ENCODE measurements at places on chromosomes 12 and 14.

DNA sequence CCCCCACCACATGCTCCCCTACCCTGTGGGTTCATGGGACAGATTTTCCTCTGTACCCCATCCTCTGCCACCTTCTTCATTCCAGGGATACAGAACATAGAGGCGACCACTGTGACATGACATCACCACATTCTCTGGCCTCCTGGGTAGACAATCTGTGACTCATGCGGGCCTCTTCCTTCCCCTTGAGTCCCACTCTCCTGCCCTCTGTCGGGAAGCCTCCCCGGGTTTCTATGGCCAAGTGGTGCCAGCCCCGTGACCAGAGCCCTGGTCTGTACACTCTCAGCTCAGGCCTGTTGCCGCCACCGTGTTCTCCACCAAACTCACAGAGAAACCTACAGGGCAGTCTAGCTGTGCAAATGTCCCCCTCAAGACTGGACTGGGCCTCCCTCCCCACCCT, 8.0 kb downstream of the CLMN start:
- peak; percentile 8 for DNase-seq

- DNase-seq = no peak
These were observed 179.6 kb downstream of the TMTC2 start for GRCh38 chr12:82866227-82866775.

- DNase-seq = peak; percentile 47
These were observed 65.3 kb downstream of the IFT43 start for GRCh38 chr14:76050797-76051392.

DNA sequence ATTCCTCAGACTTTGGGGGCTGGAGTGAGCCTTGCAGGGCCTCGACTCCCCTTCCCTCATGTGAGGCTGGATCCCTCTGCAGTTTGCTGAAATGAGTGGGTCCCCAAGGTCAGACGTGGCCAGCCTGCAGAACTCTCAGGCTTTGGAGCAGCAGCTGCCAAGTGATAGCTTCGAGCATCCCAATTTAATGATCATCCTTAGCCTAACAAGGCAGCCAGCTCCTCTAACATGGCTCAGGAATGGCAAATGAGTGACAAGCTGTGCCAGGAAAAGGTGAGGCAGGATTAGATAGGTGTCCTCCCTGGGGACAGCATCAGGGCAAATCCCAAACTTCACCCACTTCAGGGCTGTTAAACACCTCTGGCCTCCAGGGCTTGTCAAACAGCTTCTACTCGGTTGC, 130.7 kb upstream of the PWP1 start:
- DNase-seq = no peak

GRCh38 chr12:2411616-2412304, 359.0 kb downstream of the CACNA1C start:
- DNase-seq = no peak

DNA sequence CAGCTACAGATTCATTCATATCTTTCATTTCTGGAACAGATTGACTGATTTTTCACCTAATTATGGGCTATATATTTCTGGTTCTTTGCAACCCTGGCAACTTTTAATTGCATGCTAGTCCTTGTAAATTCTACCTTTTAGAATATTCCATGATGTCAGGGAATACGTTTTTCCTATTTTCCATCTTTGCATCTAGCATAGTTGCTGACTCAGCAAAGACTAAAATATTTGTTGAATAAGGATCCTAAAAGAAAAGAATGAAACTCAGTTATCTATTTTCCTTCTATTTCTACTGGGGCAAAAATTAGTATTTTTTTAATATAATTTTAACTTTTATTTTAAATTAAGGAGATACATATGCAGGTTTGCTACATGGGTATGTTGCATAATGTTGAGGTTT, 438.3 kb downstream of the GXYLT1 start:
- no peak for DNase-seq

GRCh38 chr12:109110988-109111495, 5.3 kb upstream of the ACACB start:
- DNase-seq = peak; percentile 87

DNA sequence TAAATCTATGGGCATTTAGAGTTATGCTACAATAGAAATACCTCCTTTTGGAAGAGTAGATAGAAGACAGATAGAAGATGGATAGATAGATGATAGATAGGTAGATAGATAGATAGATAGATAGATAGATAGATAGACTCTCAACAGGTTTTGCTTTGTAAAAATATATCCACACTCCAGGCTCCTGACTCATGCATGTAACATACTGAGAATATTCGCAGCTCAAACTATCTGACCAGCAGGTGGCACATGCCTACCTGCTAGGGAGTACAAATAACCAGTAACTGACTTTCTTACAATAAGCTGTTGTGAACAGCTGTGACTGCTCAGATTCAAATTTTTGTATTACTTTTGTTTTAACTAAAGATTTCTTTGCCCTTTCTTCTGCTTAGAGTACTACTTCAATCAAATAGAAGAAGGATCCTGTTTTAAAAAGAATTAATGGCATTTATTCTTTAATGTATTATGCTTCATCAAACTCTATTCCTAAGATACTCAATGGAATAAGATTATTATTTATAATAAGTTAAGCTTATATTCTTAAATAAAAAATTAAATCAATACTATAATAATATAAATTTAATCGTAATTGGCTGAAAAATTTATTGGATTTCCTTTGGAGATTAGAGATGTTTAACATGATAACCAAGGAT, 15.8 kb upstream of the CPNE8 start:
- DNase-seq = peak; percentile 52

GRCh38 chr12:31234955-31235867, 90.7 kb downstream of the SINHCAF start:
- DNase-seq = peak; percentile 50

DNA sequence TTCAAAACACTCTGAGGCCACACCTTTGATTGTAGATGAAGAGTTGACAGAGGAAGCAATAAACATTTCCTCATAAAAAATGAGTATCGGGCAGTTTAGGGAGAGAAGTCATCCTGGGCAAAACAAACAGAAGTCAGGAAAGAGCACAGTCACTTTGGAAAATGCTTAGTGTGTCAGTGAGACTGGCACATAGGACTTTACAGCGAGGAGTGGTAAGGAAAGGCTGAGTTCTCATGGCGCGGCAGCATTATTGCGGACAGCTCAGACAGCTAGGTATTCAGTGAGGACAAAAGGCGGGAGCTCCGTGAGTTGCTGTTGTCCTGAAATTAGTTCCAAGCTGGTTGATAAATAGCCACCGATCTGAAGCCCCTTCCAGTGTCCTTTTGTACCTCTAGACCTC, 229.9 kb downstream of the SNAPC1 start:
- no peak for DNase-seq

- DNase-seq = peak; percentile 48
These were observed 22.7 kb downstream of the CLMN start for GRCh38 chr14:95296966-95297365.

DNA sequence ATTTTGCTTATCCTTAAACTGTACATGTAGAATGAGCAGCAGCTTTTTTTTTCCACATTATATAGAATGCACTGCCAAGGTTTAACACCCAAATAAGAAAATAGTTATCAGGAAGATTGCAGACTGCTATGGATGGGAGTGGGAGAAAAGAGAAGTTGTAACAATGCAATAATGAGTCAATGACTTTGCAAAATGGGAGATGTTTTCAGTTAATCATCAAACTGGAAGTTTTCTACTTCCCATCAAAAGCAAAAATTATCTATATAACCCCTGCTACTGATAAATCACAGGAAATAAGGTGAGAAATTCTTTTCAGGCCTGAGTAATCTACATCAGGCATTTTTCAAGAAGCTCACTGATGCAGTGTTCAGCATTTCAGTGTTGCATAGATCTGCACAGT, 309.1 kb downstream of the GXYLT1 start:
- DNase-seq = no peak

GRCh38 chr12:130761537-130762318, 45.6 kb upstream of the RIMBP2 start:
- DNase-seq = peak; percentile 59

DNA sequence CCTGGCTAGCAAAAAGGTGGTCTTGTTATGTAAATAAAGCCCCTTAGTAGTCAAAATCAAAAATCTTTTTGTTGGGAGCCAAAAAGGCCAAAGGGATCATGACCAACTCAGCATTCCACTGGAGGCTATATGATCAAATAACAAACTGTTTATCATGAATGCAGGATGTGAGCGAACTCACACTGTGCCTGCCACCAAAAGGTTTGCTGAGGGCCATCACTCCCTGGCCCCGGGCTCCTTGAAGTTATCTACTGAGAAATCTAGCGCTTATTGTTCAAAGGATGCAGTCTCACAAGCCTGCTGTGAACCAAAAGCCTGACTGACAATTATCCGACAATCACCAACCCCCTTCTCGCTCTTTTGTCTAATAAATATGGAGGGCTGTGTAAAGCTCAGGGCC, 107.2 kb upstream of the DDHD1 start:
- DNase-seq = no peak

DNA sequence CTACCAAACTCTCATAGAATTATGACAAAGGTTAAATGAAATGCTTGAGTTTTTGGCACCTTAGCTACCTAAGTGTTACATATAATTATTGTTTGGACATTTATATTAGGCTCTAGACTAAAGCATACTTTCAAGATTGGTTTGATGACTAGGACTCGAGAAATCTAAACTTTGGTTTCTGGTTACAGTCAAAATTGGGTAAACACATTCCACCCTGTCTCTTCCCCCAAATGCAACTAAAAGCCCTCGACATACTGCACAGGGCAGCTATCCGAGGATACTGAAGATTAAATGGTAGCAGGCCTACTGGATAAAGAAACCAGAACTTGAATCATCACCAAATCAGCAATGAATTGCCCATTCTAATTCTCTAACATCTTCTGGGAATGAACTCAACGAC, 369.1 kb downstream of the PRKD1 start:
- no peak for DNase-seq

DNA sequence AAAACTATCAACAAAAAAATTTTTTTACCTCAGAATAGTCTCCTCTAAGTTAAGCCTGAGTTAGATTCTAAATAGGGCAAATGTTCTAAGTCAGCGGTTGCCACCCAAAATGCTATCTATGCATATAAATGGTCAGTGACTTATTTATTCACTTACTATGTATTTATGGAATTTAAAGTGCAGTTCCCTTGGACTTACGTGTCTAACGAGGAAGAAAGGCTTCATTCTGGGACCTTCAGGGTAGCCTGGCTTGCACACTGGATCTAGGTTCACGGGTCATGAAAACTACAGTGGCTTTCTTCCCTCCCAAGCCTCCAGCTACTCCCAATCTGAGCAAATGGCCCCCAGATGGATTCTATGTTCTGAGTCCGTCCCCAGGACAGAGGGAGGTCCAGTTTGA, 77.1 kb downstream of the ARF6 start:
- no peak for DNase-seq

GRCh38 chr12:68587448-68587873, 23.2 kb upstream of the RAP1B start:
- no peak for DNase-seq

DNA sequence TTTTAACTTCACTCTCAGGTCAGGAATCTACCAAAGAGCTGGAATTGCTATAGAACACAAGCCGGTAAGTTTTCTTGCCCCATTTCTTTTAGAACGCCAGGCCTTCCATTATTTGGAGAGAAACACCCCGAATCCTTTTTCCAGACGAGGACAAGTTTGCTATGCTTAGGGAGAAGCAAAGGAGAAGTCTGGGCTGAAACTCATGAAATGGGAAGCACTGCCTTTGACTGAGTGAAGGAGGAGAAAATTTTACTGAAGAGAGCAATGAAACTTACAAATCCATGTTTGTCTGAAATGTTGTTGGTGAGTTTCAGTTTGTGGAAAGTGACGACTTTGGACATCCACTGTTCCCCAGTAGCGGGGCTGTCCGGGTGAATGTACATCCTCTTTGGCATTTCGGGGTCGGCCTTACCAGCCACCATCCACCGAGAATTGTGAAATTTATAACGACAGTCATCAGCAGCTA, 3.3 kb downstream of the TBX3 start:
- DNase-seq = no peak

DNA sequence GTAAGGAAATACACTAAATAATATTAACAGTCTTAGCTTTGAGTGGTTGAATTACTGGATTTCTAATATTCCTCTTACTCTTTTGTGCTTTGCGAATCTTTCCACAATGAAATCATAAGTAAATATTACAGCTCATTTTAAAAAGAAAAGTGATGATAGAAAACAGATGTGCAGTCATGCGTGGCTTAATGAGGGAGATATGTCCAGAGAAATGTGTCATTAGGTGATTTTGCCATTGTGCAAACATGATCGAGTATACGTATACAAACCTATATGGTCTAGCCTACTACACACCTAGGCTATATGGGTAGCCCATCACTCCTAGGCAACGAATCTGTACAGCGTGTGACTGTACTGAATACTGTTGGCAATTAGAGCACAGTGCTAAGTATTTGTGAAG, 59.3 kb downstream of the SLC15A5 start:
- no peak for DNase-seq

DNA sequence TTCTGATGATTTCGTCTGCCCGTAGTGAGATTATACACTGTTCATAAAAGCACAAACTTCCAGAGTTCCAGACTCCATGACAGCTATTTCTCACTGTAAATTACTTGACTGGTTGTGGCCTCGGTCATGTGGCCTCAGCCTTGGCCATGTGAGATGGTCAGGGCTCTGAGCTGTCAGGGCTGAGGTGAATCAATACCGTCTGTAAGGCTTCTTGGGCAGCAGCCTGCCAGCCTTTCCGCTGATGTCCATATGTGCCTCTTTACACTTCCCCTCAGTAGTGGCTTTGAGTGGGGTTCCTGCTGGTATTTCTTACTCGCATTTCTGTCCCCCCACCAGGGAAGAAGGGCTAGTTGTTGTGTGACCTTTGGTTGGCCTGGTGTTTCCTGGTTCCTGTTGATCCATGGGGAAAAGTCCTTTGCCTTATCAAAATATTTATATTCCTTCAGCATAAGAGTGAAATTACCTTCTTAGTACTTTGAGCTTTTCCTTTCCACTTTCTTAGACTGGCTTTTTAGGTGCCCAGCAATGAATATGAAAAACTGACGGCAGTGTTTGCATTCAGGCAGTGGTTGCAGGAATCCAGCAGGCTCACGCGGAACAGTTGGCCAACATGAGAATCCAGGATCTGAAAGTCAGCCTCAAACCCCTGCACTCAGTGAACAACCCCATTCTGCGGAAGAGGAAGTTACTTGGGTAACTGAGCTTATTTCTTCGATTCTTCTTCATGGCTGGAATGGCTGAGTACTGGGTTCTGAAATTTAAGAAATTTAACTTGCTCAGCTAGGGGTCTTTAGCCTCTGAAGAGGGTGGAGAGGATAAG, 46.1 kb downstream of the MAPKAPK5 start:
- no peak for DNase-seq

GRCh38 chr14:55075628-55076175, 24.3 kb downstream of the MAPK1IP1L start:
- DNase-seq = no peak

- DNase-seq = no peak
These were observed 303.3 kb downstream of the DPF3 start for GRCh38 chr14:72590577-72590976.

Data from RPMI7951 (cell line).